ENCODE measurements at places on chromosomes 1 and 21. TPM values are rescaled to one million over a fixed set of nuclear protein-coding genes. Genes with fewer than 3 reads are reported as not detected.

The CHIA gene
- not detected for total RNA-seq

GRCh38 chr1:13499422-13499821 is 14.4 kb downstream of the LRRC38 start:
- DNase-seq = no peak

GRCh38 chr1:182441719-182442118 is 8.2 kb upstream of the RGSL1 start:
- no peak for DNase-seq

The TSTD1 gene
- total RNA-seq = 183 TPM

- DNase-seq = no peak
Measured at GRCh38 chr1:154767315-154768240, 102.5 kb downstream of the KCNN3 start.

DNA sequence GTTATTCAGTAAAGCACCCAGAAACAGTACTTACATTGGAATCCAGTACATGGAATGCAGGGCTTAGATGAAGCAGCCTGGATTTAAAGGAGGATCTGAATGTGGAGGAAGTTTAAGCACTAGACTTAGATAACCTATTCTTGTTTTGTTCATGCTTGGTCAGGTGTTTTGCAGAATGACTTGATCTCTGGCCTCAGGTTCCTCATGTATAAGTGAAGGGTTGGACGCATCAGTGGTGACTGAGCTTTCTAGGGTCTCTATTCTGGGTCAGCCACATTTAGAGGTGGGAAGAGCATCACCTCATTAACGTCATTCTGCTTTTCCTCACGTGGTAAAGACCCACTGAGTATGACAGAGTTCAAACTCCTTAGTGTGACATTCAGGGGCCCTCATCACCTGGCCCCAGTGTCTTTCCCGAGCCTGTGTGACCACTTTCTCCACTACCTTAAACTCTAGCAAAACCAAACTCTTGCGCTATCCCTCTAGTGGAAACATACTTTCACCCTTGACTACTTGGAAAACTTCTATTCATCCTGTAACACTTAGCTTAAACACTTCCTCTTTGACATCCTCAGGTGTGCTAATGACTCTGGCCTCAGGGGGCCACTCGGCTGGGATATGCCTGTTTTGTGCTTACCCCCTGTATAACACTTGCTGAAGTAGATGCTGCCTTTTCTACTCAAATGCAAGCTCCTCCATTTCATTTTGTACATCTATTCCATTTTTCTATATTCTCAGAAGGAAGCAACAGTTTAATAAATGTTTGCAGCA is 871 bp upstream of the ERICH3 start:
- DNase-seq = no peak

DNA sequence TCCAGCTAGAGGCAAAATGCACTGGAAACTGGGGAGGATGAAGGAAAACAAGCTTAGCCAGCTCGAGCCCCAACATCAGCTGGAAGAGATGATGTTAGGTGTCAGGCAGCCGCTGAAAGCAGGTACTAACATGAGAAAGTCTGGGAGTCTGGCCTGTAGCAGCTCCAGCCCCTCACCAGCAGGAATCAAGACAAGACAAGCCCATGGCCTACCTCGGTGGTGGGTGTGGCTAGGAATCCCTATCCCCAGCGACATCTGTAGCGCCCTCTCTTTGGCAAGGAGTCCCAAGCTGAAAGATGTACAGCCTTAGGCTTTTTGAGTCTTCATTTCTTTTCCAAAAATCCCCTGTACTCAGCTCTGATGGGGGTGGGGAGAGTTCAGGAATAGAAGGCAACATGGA is 2.6 kb downstream of the DLGAP3 start:
- no peak for DNase-seq

The TEDDM1 gene
- total RNA-seq = not detected

The CLCNKB gene
- not detected for total RNA-seq

DNA sequence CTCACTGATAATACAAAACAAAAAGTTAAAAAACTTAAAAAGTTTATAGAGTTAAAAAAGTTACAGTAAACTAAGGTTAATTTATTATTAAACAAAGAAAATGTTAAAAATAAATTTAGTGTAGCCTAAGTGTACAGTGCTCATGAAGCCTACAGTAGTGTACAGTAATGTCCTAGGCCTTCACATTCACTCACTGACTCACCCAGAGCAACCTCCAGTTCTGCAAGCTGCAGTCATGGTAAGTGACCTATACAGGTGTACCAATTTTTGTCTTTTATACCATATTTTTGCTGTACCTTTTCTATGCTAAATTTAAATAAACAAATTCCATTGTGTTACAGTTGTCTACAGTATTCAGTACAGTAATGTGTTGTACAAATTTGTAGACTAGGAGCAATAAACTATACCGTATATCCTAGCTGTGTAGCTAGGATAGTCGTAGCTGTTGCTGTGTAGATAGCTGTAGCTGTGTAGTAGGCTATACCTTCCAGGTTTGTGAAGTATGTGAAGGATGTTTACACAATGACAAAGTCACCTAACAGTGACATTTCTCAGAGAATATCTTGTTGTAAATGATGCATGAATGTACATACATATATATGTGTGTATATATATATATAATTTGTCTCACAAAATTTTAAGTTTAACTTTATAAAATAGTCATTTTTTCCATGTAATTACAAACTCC is 140.2 kb downstream of the TGFB2 start:
- no peak for DNase-seq

GRCh38 chr1:224198572-224198971 is 15.5 kb downstream of the DEGS1 start:
- no peak for DNase-seq

- peak; percentile 44 for DNase-seq
Measured at GRCh38 chr1:108865316-108865910, 8.5 kb upstream of the AKNAD1 start.

The CELSR2 gene
- 3.5 TPM for total RNA-seq

GRCh38 chr1:33030575-33030974 is 6.1 kb downstream of the AK2 start:
- no peak for DNase-seq

- DNase-seq = no peak
Measured at GRCh38 chr1:119791377-119791776, 19.9 kb downstream of the REG4 start.

The SYDE2 gene
- total RNA-seq = 28.8 TPM

The ZNF683 gene
- total RNA-seq = not detected

GRCh38 chr1:62908168-62908695 is 124.3 kb downstream of the ATG4C start:
- no peak for DNase-seq

GRCh38 chr1:162982364-162982763 is 86.8 kb upstream of the RGS4 start:
- DNase-seq = no peak

DNA sequence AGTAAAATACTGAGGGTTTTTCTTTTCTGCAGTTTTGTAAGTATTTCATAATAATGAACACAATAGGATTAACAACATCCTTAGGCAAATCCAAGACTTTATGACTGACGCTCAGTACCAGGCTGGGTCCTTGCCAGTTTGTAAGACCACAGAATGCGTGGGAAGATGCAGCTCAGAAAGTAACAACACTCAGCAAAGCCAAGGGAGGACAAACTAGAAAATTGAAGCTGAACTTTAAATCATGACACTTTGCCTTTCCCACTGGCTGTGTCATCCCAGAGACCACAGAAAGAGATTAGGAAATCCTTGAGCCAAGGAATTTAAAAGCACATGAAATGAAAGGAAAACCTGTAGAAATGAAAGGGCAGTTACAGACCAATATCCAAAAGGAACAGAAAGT is 426.3 kb upstream of the CHRM3 start:
- no peak for DNase-seq

The BARHL2 gene
- total RNA-seq = not detected

- DNase-seq = peak; percentile 87
Measured at GRCh38 chr1:67053785-67054772, at the start of gene SLC35D1. SLC35D1 (minus strand) TSS chr1:67054148; CDS start chr1:67054013, 135 bp downstream.

The CACNA1E gene
- total RNA-seq = under 0.01 TPM

DNA sequence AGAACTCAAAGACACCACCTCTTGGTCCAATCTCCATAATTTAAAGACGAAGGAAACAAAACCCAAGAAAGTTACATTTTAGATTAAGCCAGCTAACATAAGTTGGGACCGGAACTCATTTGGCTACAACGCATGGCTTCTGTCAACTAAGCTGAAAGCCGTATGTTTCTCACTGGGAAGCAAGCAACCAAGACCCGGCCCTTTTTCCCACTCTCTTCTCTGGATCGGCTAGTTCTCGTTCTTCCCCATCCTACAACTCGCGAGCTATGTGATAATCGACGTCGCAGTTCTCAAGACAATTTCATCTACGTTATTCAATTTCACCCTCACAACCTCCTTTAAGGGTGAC is 601 bp downstream of the CCT8 start:
- no peak for DNase-seq

GRCh38 chr1:108742253-108742652 is 4.2 kb upstream of the STXBP3 start:
- no peak for DNase-seq

DNA sequence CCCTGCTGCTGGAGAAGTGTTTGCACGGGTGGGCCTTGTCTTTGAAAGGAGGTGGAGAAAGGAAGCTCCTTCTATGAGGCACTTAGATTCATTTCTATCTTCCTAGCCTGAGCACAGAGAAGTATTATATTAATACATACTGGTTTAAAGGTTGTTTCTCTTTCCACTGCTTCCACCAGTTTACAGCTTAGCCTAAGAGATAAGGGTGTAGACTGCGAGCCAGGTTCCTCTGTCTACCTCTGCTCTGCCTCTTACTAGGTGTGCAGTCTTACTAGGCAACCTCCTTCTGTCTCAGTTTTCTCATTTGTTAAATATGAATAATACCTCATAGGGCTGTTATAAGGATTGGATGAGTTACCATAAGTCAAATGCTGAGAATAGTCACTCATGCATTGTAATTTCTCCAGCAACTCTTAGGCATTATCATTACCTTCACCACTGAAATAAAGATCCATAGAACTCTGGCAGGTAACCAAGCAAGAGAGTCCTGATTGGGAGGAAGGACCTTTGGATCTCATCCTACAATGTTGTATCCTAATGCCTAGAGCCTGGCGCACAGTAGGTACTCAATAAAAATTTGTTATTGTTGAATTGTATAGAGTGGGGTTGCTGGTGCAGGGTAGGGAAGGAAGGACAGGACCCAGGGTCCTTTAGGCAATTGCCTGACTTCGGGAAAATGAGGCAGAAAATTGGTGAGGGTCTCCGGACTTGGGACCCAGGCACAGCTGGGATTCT is 95.1 kb downstream of the TBX19 start:
- no peak for DNase-seq

The SMIM11 gene
- total RNA-seq = 11.7 TPM

DNA sequence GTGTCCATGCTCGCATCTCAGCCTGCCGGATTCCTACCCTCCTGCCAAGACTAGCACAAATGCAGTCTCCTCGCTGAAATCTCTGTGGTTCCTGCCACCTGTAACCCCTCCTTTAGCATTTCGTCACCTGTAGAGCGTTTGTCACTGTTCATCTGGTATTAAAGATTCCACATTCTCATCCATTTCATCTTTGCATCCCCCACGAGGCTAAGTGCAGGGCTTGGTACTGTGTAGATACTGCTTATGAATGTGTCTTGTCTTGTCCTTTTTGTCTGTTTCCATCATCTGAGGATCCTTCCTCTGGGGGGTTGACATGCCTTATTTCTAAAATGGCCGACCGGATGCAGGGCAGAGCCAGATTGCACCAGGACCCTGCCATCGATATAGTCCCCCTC is 53.7 kb upstream of the DNAJC6 start:
- DNase-seq = no peak

DNA sequence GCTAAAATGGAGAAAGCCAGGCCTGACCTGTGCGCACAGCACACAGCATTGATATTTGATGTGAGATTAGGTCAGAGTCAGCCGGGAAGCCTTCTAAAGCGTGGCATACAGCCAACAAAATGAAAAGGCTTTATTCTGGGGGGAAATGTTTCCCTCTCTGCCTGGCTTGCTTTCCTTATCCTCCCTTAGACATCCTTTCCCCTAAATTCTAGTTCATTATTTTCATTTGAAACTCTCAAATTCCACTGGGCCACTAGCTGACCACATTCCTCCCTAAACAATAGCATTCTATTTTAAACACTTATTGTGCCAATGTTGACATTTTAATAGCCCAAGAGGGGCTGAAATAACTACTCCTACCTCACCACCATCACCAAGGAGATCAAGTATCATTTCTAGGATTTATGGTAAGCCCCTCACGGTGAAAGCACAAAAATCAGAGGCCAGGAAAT is 49.4 kb downstream of the LEPR start:
- no peak for DNase-seq

DNA sequence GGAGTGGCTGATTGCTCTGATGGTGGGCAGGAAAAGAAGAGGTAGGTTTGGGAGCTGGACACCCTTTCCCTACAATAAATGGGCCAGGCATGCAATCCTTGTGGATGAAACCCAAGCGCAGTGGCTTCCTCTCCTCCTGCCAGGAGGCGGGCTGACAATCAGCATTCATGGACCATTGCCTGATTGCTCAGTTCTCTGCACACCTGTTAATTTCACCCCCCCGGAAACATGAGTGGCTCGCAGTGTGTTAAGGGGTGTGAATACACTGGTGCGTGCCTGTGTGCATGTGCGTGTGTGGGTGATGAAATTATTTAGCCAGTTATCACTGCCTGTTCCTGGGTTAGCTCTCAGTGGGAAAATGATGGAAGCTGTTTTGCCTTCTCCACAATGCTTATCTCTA is 310.7 kb downstream of the PCP4 start:
- DNase-seq = no peak

DNA sequence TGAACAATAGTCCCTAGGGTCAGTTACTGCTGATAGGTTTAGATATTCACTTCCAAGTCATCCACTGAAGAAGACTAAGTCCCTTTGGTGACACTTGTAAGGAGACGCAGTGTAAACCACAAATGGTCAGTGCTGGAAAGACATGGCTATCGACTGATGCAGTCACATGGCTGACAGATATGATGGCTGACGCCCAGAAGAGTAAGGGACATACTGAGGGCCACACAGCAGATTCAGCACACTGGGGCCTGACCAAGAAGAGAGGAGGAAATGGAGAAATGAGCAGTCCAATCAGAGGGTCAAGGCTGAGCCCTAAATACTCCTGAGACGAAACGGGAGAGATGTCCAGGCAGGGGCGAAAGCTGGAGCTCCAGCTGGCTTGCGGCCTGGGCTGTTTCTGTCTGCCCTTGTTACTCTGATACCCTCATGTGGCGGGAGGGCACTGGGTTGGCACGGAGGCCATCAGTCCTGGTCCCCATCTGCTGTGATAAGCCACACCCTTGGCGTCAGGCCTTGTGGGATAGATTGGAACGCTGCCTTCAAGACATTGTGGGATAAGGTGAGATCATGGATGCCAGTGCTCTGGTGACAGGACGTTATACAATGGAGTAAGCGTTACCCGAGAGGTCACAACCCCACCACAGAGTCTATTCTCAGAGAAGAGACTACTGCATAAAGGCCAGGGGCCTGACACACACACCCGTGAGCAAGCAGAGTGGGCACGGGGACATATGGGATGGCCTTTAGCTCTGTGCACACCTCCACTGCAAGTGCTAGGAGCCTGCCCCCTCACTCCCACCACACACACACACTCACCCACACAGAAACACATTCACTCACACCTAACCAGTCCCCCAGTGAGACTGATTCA is 158.4 kb downstream of the TRABD2B start:
- DNase-seq = peak; percentile 34

The SEMA4A gene
- total RNA-seq = 4.8 TPM

Measured in transverse colon (tissue), 4 donors.